ENCODE measurements at places on chromosomes 13 and 19.
A peak's percentile ranks its signal among the peaks of the same experiment; 100 is the strongest.

DNA sequence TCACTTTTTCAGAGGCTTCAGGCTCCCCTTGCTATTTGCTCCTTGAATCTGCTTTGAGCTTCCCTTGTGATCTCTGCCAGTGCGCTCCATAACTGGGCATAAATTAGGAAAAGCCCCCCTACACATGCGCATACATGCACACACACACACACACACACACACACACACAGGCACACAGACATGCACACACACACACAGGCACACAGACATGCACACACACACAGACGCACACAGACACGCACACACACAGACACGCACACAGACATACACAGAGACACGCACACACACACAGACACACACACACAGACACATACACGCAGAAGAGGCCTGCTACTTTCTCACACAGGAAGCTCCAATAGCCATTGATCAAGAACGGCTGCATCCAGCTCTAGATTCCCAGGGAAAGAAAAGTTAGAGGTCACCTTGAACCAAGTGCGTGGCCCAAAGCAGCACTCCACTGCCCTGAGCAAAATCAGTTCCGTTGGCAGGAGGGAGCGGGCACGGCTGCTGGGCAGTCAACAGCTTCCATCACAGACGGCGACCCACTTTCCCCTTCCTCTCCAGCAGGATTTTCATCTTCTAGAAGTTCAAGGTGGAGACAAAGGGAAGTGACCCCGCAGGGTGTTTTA, 145.6 kb downstream of the DPF1 start:
- no peak for DNase-seq

GRCh38 chr13:28464861-28465460, 30.0 kb downstream of the FLT1 start:
- no peak for DNase-seq

DNA sequence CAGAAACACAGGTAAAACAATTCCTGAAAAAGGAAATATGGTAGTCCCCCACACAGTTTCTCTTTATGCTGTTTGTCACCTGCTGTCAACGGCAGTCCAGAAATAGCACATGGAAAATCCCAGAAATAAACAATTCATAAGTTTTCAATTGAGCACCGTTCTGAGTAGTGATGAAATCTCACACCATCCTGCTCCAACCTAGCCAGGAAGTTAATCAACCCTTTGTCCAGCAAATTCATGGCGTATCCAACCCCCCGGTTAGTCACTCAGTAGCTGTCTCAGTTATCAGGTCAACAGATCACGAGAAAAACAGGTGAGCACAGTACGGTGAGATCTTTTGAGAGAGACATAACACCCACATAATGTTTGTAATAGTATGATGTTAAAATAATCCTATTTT, 74.2 kb downstream of the TUBGCP3 start:
- no peak for DNase-seq

- DNase-seq: no peak
Measured at GRCh38 chr19:47111682-47112165, 1.9 kb downstream of the ZC3H4 start.

DNA sequence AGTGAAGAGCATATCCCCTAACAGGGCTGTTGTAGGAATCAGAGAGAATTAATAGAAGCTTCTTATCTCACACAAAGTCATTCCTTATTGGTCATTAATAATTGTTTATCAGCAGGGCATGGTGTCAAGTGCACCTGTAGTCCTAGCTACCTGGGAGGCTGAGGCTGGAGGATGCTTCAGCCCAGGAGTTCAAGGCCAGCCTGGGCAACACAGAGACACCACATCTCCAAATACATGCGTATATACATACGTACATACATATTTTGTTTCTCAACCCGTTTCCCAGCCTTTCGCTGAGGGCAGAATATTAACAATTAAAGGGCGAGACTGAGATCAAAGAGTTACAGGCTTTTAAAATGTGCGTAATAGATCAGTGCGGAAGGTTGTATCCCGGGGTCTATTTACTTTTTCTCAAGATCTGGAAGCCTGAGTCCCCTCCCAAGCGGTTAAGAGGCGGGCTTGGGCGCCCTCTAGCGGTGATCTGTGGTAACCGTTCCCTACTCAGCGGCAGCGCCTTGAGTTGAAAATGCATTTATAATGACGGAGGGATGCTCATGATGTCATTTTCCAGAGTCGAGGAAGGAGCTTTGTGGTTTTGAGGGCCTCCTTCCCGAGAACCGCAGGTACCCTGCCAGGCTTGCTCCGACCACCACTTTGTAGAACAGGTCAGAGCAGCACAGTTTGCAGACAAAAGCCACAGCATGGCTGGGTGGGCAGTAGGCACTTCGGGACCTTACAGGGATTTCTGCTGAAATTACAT, 169.6 kb upstream of the GPR12 start:
- peak; percentile 64 for DNase-seq

- no peak for DNase-seq
Measured at GRCh38 chr13:74015137-74015536, 119.1 kb downstream of the KLF12 start.

DNA sequence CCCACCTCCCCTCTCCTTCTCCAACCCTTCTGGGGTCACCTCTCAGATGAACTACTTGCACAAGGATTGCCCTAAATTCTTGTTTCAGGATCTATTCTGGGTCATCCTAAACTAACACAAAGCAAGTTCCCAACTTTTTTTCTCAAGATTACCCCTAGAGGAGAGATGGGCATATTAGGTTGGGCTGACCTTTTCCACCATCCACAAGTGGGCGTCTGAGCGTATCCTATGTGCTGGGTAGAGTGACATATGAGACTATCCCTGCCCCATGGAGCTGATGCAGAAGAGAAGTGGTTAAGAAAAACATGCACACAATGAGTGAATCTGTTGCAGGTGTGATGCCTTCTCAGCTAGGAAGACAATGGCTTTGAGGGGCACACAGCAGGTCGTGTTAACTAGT, 132.7 kb downstream of the CACNA1A start:
- DNase-seq: no peak

- DNase-seq: no peak
Measured at GRCh38 chr13:73717632-73718031, 416.6 kb downstream of the KLF12 start.
